Renal pelvis (tissue), 12 donors: ENCODE measurements at places on chromosomes 3 and 15.

DNA sequence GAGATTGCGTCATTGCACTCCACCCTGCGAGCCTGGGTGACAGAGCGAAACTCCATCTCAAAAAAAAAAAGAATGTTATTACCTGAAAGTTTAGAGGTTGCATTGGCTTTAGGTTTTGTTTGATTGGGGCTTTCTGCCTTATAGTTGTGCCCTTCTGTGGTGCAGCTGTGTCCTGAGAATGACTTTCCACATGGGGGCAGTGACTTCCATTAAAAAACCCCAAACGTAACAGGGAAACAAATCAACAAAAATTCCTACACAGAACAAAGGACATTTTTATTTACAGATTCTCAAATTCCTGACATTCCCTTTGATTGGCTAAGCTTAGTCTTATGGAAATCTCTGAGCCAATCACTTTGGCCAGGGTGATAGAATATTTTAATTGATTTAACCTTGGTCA is 154.1 kb upstream of the GPR149 start:
- DNase-seq: no peak

GRCh38 chr3:48077815-48078214 is 61.6 kb upstream of the MAP4 start:
- DNase-seq: no peak

GRCh38 chr3:113981803-113982202 is 34.0 kb downstream of the ZDHHC23 start:
- DNase-seq: peak; percentile 4

- DNase-seq: no peak
Measured at GRCh38 chr15:39468331-39468730, 112.5 kb upstream of the THBS1 start.

GRCh38 chr15:63556246-63556645 is 40.9 kb upstream of the FBXL22 start:
- DNase-seq: no peak

- DNase-seq: no peak
Measured at GRCh38 chr3:3636815-3637214, 162.4 kb upstream of the LRRN1 start.

- DNase-seq: no peak
Measured at GRCh38 chr3:16140116-16140893, 34.2 kb upstream of the GALNT15 start.
